ENCODE measurements at places on chromosomes 4 and X.
A peak's percentile ranks its signal among the peaks of the same experiment; 100 is the strongest.

GRCh38 chrX:96835660-96836289 lies 47.9 kb upstream of the RPA4 start:
- no peak for DNase-seq

GRCh38 chrX:88613338-88613737 lies 133.7 kb upstream of the CPXCR1 start:
- peak; percentile 12 for DNase-seq

- DNase-seq = no peak
Measured at GRCh38 chr4:81227138-81227537, 12.1 kb upstream of the PRKG2 start.

GRCh38 chr4:178340468-178340867 lies 898.2 kb upstream of the AGA start:
- DNase-seq = no peak

Data from A673 (cell line).